RPMI8226 (cell line): ENCODE measurements at places on chromosomes 12 and 14.

DNA sequence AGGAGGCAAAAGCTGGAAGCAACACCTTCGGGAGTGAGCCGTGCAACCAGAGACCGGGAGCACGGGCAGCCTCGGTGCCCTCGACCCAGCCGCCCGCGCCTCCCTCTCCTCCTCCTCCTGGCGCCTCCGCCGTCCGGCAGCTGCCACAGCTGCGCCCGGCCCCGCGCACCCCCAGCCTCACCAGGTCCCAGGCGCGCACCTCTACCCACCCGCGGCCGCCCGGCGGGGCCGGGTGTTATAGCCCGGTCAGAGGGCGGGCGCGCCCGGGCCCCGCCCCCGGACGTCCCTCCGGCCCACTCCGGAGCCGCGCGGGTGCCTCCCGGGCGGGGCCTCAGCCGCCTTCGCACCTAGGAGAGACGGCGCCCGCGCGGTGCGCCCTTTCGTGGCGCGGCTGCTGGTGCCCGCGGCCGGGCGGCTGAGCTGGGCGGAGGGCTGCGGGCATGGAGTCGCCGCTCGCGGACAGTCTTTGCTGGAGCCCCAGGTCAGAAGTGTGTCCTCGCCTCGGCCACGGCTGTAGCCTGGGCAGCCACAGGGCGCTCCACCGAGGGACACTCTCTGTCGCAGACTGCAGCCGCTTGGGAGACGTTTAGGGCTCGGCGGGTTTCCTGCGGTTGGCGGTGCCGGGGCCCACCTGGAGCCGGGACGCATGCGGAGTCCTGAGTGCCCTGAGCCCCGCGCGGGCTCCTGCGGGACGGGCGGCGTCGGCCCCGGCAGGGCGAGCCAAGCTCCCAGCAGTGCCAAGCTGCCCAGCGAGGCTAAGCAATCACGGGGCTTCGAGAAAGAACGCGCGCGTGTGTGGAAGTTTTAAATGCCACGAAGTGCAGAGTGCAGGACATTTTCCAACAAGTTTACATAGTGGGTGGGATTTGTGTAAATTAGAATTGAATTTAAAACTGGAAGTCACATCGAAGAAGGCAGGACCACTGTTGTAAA is at the start of gene CPM:
Gene CPM (minus strand): TSS at position 211 of the 933 bp plus-strand sequence. CDS start 334 bp downstream, outside the sequence.
- DNase-seq, result peak; percentile 52

GRCh38 chr12:130508847-130509246 is 171.2 kb downstream of the PIWIL1 start:
- no peak for DNase-seq

- DNase-seq, result no peak
Observed at GRCh38 chr12:112303004-112303403, 79.2 kb downstream of the HECTD4 start.

DNA sequence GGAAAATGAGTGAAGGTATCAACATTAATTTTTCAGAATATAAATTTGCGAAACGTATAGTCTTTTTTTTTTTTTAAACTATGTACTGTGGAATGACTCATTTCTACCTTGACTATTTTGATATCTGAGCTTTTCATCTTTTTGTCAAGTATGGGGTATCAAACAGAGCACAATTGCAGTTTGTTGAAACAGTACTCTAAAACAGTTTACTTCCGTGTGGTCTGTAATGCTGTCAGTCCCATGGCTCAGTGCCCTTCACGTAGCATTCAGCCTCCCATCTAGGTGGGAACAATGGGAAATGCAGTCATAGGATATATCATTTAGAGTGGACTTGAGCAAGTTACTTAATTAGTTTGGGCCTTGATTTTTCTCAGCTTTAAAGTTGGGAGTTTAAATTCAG is 139.5 kb downstream of the ERC1 start:
- no peak for DNase-seq

DNA sequence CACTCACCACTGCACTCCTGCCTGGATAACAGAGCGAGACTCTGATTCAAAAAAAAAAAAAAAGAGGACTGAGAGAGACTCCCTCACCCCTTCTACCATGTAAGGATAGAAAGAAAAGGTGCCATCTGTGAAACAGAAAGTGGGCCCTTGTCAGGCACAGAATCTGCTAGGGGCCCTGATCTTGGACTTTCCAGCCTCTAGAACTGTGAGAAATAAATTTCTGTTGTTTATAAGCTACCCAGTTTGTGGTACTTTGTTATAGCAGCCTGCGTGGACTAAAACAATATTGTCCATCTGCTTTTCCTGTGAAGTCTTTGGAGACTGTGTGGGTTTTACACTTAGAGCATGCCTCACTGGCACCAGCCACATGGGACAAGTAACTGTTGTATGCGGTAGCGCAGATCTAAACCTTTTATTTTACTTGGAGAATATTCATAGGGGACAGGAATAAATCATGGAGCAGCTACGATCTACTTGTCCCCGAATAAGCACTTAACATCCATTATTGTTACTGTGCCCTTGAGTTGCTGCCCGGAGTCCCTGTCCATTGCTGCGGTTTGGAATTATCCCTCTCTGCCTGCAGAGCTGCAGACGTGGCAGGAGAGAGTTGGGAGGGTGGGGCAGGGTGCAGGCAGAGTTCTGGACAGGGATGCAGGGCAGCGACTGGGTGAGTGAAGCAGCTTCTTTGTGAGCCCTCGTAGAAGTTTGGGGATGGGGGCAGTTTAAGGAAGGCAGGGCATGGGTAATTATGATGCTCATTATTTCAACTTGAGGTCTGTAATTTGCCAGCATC is 52.4 kb upstream of the STON2 start:
- DNase-seq, result no peak

DNA sequence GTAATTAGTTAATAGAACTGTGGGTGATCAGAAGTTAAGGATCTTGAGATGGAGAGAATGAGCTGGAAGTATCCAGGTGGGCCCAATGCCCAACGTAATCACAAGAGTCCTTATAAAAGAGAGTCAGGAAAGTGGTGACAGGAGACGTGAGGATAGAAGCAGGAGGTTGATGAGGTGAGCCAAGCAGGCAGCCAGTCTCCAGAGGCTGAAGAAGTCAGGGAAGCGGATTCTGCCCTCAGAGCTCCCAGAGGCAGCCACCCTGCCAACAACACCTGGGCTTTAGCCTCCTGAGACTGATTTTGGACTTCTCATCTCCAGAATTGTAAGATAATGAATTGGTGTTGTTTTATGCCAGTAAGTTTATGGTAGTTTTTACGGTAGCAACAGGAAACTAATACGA is 10.1 kb upstream of the SAV1 start:
- no peak for DNase-seq

DNA sequence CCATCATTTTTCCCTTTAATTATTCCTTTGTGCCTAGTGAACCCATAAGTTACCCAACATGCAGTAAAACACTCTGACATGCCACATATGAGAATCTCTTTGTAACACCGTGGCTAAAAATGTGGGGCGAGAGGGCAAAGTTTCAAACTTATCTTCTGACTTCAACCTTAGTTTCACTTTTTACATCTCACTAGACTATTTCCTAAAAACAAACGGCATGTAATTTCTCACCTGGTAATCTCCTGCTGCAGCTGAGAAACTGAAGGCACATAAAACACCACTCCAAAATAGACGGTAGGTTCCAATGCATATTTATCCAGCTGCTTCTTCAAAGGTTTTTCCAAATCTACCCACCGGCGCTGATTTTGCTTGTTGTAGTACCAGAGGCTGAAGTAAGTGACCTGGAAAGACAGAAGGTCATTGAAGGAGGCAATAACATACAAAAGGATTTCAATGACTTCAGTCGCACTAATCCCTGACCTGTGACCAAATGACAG is 37.9 kb downstream of the PTPN21 start:
- no peak for DNase-seq

DNA sequence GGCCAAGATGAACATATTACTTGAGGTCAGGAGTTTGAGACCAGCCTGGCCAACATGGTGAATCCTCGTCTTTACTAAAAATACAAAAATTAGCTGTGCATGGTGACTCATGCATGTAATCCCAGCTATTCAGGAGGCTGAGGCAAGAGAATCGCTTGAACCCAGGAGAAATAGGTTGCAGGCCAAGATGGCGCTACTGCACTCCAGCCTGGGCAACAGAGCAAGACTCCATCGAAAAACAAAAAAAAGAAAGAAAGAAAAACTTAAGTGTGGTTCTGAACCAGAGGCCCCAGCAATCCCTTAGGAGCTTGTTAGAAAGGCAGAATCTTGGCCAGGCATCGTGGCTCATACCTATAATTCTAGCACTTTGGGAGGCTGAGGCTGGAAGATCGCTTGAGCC is 24.5 kb downstream of the SVOP start:
- no peak for DNase-seq
